NCI-H510A (cell line): ENCODE measurements at places on chromosomes 4 and X.

- DNase-seq = no peak
Measured at GRCh38 chrX:24262309-24262708, 51.6 kb downstream of the SUPT20HL2 start.

GRCh38 chr4:182640932-182641331 is 276.3 kb downstream of the DCTD start:
- peak; percentile 76 for DNase-seq

- DNase-seq = no peak
Measured at GRCh38 chrX:68666580-68666979, 19.1 kb downstream of the STARD8 start.

DNA sequence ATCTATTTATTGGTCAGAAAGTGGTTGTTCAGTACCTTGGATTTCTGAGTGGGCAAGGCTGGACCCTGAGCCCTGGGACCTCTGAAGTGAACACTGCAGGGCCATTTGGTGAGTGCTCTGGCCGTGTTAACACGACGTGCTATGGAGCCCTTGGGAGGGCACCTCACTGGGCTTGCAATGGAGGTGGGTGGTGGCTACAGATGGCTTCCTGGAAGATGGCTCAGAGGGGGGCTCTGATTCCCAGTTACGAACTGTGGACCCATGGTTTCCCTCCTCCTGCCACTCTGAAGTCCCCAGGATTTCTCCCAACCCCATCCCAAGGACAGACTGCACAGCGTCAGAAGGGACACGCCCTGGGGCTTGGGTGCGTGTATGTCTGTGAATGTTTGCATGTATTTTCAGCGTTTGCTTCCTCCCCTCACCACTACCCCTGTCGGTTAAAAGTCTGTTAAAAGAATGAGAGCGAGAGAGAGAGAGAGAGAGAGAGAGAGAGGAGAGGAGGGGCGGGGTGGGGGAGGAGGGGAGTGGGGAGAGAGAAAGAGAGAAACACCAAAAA is 3.7 kb upstream of the RHOH start:
- DNase-seq = no peak

GRCh38 chr4:120749445-120750151 is 172.9 kb downstream of the PRDM5 start:
- DNase-seq = peak; percentile 81

- no peak for DNase-seq
Measured at GRCh38 chr4:76982638-76983584, 33.4 kb downstream of the SEPTIN11 start.

- DNase-seq = no peak
Measured at GRCh38 chrX:23616361-23616760, 50.9 kb upstream of the PRDX4 start.

GRCh38 chr4:19547463-19547862 is 704.2 kb upstream of the SLIT2 start:
- DNase-seq = no peak

DNA sequence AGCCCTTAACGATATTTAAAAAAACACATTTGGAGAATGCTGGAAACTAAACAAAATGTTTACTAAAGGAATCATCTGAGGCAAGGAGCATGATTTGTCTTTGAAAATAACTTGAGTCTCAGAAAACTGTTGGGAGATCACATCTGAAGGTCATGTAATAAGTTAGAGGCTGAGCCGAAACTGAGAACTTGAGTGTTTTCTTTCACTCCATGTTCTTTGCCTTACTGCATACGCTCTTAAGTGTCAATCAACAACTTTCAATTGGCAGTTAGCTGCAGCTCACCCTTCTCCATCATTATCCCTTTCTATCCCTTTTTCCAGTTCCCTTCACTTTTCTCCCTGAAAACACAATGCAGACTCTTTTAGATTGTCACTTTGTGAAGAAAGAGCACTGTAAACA is 216.2 kb downstream of the ADGRA3 start:
- no peak for DNase-seq

GRCh38 chrX:50889582-50889981 is 21.0 kb upstream of the BMP15 start:
- DNase-seq = no peak

DNA sequence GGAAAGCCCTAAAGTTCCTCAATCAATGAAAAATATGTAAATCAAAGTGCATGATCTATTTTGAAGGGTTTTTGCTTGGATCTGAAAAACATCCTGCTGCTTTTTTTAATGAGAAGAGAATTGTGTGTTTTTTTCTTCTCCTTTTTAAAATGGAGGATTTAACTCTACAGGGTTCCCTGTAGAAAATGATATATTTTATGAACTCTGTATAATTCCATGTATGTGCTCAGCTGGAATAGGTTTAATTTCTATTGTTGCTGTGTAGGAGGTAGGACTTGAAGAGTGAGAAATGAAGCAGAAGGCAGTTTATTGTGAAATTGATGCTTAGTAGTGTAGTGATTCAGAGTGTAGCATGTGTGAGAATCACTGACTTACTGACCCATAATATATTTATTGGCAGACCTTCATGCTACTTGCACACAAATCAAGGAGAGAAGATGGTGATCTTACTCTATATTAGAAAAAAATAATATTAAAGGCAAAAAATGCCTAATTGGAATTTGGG is 286.8 kb upstream of the FSTL5 start:
- DNase-seq = no peak

DNA sequence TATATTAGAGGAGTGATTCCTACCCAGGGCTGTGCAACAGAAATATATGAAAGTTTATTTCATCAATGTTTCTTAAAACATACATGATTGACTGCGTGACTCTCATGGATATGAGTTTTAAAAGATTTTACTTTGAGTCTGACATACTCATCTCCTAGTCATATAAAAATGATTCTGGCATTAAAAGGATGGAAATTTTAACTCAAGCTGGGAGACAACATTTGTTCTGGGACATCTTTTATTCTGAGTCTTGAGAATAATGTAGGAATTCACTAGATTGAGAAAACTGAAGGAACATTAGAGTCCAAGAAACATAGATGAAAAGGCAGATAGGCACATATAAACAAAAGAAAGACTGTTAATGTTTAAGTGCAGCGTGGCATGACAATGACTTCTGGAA is 649.6 kb downstream of the SPRY1 start:
- no peak for DNase-seq

DNA sequence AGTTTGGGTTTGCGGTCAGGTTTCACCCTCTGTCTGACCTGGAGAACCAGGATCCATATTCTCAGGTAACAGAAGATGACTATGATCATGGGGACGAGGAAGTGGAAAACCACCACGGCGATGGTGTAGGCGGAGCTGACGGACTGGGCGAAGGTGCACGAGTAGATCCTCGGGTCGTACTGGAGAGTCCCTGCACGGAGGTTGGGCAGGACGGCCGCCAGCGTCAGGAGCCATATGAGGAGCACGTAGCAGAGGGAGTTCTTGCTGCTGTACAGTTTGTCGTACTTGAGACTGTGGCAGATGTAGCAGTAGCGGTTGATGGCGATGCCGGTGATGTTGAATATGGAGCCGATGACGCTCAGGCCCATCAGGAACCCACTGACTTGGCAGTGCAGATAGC is 21.3 kb downstream of the MTNR1A start:
- no peak for DNase-seq

- DNase-seq = no peak
Measured at GRCh38 chr4:78667325-78667724, 108.8 kb upstream of the BMP2K start.
